ENCODE measurements at places on chromosomes 1 and 21. TPM values are rescaled to one million over a fixed set of nuclear protein-coding genes. Genes with fewer than 3 reads are reported as not detected.

The GJC2 gene
- total RNA-seq, result 7.9 TPM

The SWT1 gene
- 29.4 TPM for total RNA-seq

The TRAF3IP3 gene
- not detected for total RNA-seq

The FMN2 gene
- total RNA-seq, result 6.5 TPM

The UMODL1 gene
- not detected for total RNA-seq

GRCh38 chr1:230556453-230556852 lies 85.8 kb upstream of the COG2 start:
- DNase-seq, result no peak

DNA sequence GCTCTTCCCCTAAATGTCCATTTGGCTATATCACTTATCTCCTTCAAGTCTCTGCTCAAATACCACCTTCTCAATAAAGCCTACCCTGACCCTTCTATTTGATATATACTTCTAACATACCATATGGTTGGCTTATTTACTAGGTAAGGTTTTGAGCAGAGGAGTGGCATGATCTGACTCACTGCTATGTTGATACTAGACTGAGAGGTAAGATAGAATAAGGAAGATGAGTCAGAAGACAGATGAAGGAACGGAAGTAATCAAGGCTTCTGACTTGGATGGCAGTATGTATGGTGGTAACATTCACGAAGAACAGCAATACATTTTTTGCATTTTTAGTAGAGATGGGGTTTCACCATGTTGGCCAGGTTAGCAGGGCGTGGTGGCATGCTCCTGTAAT lies 4.8 kb upstream of the HRNR start:
- no peak for DNase-seq

GRCh38 chr1:201515895-201516294 lies 9.0 kb upstream of the CSRP1 start:
- no peak for DNase-seq

- DNase-seq, result no peak
Observed at GRCh38 chr1:8486047-8486446, 168.1 kb downstream of the SLC45A1 start.

- no peak for DNase-seq
Observed at GRCh38 chr21:46559291-46559983, 45.4 kb downstream of the S100B start.

DNA sequence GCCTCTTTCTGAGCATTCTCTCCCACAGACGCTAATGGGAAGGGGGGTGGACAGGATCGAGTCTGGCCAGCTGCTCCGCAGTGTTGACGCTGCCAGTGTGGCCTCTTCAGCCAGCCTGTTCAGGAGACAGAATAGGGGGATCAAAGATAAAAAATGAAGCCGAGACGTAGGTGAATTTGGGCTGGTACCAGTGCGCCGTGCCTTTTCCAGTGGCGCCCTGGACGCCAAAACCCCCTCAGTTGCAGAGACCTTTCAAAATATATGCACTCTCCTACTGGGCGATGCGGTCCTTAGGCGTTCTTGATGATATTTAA lies 1.1 kb downstream of the TTC3 start:
- DNase-seq, result no peak

DNA sequence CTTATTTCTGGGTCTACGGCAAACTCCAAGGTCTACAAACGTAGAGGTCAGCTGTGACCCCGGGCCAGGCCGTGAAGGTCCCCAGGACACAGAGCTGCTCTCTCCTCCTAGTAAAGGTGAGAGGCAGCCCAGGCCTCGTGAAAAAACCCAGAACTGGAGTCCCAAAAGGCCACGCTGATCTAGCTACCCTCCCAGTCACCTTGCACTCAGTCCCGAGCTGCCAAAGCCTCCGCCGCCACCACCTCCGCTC lies 125 bp downstream of the ATP5PF start:
- DNase-seq, result no peak

- DNase-seq, result no peak
Observed at GRCh38 chr1:111958851-111959250, 30.6 kb downstream of the KCND3 start.

DNA sequence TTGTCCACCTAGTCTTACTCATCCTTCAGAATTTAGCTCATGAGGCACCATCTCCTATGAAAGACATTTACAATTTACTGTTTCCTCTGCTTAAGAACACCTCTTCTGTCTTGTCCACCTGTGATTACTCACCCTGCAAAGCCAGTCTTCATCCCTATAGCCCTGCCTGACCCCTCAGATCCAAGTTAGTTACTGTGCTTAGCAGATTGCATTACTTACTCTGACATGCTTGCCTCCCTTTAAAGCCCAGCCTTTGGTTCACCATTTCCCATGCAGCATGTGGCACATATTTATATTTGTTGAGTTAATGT lies 60.9 kb upstream of the VCAM1 start:
- no peak for DNase-seq

DNA sequence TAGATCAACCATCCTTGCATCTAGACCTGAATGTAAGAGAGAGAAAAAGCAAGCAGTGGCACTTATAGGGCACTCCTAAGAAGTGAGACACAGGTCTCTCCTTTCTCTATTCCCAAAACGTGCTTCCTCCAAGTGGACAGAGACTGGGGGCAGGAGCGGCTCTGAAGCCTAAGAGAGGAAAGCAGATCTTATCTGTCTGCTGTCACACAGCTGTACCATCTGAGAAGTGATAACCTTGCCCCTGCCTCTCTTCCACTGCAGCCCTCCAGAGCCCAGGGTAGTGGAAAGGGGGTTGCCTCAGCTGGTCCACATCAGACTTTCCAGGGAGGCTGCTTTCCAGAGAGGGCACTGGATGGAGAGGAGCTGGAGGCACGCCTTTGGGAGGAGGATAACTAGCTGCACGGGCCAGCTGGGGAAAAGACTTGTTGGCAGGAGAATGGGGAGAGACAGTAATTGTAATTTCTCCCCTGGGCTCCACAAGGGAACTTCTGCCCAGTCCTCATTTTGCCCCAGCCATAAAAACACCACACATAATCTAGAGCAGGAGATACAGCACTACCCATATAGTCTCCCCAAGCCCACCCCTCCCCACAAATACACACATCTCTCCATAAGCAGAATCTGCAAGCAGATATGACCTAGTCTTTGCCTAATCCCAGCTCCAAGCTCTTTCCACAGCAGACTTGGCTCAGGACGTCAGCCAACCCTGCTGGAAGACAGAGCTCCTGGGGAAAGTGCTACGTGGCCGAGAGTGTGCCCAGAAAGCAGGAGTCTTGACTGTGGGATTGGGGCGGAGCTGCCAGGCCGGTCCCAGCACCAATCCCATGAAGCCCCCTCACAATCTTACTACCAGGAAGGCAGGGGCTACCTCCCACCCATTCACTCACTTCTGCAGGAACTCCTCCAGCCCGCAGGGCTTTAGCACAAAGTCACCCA lies 31.2 kb downstream of the PIK3C2B start:
- no peak for DNase-seq

All from uterus (tissue), 4 donors.